Endothelial cell of umbilical vein (primary cell): ENCODE measurements at places on chromosomes 11 and 22. TPM values are rescaled to one million over a fixed set of nuclear protein-coding genes. Genes with fewer than 3 reads are reported as not detected.

The ACR gene
- 0.43 and 0.91 TPM in 2 replicates for polyA plus RNA-seq

The LRRC56 gene
- 0.47 and 0.64 TPM in 2 replicates for polyA plus RNA-seq

The CCDC73 gene
- not detected in 2 replicates for polyA plus RNA-seq

The SLC22A6 gene
- not detected in 2 replicates for polyA plus RNA-seq

The TCN2 gene
- 188 and 199 TPM in 2 replicates for polyA plus RNA-seq

The P4HA3 gene
- polyA plus RNA-seq, result 34.1 and 40.0 TPM in 2 replicates

The MYH9 gene
- polyA plus RNA-seq, result 157 and 188 TPM in 2 replicates

The MIF gene
- polyA plus RNA-seq, result 529 and 898 TPM in 2 replicates

The SUSD2 gene
- 0.26 and 0.35 TPM in 2 replicates for polyA plus RNA-seq

The C11orf86 gene
- polyA plus RNA-seq, result not detected in 2 replicates

The CASP5 gene
- not detected in 2 replicates for polyA plus RNA-seq

The KIAA1671 gene
- polyA plus RNA-seq, result 18.9 and 23.1 TPM in 2 replicates

The KCNE3 gene
- 0.51 and 0.97 TPM in 2 replicates for polyA plus RNA-seq

The MEN1 gene
- polyA plus RNA-seq, result 43.1 and 48.8 TPM in 2 replicates

The OR5P2 gene
- 0.08 TPM in 1 of 2 replicates, not detected in the other for polyA plus RNA-seq

The ZP1 gene
- not detected in 2 replicates for polyA plus RNA-seq

The CHCHD10 gene
- polyA plus RNA-seq, result 27.3 and 28.1 TPM in 2 replicates

The PHOX2A gene
- polyA plus RNA-seq, result not detected in 2 replicates

The BEST1 gene
- 0.04 and 0.05 TPM in 2 replicates for polyA plus RNA-seq

The TEX12 gene
- polyA plus RNA-seq, result not detected in 2 replicates

The VSIG10L2 gene
- polyA plus RNA-seq, result not detected in 2 replicates

The OVCH2 gene
- not detected in 2 replicates for polyA plus RNA-seq

The MN1 gene
- 3.7 and 5.2 TPM in 2 replicates for polyA plus RNA-seq

The DRD2 gene
- polyA plus RNA-seq, result not detected in 2 replicates
